ENCODE measurements at places on chromosomes 3 and 15.

- DNase-seq = no peak
Observed at GRCh38 chr3:180747805-180748361, 68.6 kb upstream of the CCDC39 start.

DNA sequence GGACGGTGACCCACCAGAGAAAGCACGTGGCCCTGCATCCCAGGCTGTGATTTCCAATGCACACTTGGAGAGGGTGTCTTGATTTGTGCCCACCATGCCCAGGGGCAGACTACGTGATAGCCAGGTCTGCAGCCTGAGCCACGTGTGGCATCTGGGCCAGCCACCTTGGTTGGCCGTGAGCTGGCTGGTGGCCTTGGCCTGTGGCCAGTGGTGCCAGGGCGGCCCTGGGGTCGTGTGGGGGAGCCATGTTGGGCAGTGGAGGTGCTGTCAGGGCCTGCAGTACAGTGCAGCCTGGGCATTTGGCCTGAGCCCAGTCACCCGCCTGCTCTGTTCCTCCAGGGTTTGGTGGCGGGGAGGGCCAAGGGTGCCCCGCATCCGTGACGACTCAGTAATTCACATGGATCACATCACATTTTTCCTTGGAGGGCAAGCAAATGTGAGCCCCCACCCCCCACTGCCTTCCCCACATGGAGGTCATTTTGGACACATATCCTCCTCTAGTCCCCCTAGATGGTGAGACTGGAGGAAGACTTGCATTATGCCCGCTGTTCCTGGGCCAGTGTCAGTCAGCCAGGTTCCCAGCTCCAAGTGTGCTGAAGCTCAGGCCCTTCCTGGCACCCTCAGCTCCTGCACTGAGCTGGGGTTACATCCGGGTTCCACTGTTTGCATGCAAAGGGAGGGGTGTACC lies 201.4 kb downstream of the UBE3A start:
- DNase-seq = no peak

GRCh38 chr15:41011055-41011815 lies 58.0 kb downstream of the CHAC1 start:
- no peak for DNase-seq

- DNase-seq = no peak
Observed at GRCh38 chr15:68432441-68433064, 590 bp upstream of the ITGA11 start.

DNA sequence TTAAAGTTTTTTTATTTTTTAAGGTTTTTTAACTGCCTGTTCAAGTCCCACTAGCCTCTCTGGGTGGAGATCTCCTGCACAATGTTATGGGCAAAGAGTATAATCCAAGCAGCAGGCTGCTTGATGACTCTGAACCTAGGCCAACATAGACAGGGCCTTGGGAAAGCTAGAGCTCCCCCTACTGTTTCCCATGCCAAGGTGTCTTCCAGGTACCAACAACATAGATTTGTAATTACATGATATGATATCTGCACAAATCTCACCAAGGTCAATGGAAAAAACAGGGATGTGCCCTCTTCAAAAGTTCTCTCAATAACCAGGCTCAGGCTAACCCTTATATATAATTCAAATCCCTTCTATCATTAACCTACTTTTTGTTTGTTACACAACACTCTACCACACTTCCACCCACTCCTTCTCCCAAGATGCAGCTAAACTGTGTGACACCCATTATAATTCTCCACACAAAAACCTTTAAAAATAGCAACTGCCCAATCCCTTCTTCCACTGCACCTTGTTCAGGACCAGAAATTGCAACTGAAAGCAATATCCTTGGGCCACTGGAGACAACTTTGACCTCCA lies 43.8 kb downstream of the RBM15B start:
- no peak for DNase-seq
